ENCODE measurements at places on chromosomes 1 and 21.
A peak's percentile ranks its signal among the peaks of the same experiment; 100 is the strongest.

GRCh38 chr1:166839600-166840308 is 479 bp downstream of the POGK start:
- peak; percentile 64 for DNase-seq

- no peak for DNase-seq
Measured at GRCh38 chr1:218101409-218101808, 183.7 kb upstream of the RRP15 start.

DNA sequence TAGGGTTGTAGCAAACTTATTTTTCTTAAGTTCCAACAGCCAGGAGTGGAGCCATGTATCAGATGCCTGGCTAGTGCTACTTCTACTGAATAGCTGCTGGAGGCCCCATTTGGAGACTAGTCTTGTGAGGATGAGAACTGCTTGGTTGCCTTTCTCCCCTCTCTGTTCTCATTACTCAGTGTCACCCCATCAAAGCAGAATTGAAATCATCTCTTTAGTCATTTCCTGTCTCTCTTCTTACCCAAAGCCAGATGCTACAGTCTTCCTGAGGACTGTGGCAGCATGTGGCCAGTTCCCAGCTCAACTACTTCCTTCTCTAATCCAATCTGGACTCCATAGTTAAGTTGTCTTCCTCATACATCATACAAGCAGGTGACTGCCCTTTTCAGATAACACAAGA is 197.5 kb downstream of the BRINP2 start:
- DNase-seq = no peak

GRCh38 chr1:110674337-110675059 is at the start of gene KCNA3:
Gene KCNA3 (minus strand): TSS chr1:110674940. CDS start chr1:110674809, 131 bp downstream.
- peak; percentile 88 for DNase-seq

GRCh38 chr1:37174341-37174740 is 140.0 kb upstream of the GRIK3 start:
- DNase-seq = no peak

GRCh38 chr1:68421350-68421749 is 28.4 kb downstream of the RPE65 start:
- no peak for DNase-seq

GRCh38 chr1:36161641-36162531 is 5.9 kb downstream of the MAP7D1 start:
- DNase-seq = peak; percentile 61

DNA sequence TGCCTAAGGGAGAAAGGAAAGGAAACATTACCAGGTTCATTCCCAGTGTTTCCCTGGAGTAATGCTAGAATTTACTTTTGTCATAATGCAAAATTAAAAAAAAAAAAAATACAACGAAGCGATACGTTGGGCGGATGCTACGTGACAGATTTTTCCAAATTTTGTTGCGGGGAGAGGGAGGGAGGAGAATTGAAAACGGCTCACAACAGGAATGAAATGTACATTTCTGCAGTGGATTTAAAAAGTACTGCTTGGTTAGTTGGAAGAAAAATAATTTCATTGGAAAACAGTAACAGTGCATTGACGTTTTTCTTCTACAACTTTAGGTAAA is 157.5 kb downstream of the RUNX1 start:
- DNase-seq = no peak

- DNase-seq = no peak
Measured at GRCh38 chr1:5098981-5099385, 444.6 kb downstream of the AJAP1 start.

DNA sequence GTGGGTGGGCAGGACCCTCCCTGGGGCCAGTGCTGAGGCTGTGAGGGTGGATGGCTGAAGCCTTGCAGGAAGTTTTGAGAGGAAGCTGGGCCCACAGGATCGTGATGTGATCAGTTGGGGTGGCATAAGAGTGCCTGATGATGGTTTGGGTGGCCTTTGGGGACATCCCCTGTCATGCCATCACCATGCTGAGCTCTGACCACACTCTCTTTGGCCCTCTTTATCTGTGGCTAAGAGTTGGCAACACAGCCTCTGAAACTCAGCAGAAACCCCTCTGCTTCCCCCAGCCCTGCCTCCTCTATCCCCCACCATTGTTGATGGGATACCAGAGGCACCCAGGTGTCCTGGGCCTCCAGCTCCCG is 19.8 kb downstream of the MIIP start:
- DNase-seq = no peak

DNA sequence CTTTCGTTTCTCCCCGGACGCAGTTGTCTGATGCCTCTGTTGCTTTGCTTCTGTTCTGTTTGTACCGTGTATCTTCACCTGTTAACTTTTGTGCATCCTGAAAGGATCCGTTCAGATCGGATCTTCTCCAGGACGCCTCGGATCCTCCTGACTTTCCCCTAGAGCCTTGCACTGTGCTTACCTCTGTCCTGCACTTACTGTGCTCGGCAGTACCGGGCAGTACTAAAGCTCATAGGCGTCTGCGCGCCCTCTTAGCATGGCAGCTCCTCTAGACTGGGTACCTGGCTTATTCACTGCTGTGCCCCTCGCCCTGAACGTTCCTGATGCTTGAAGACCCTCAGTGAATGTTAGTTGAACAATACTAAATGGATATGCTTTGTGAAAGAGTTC is 934 bp downstream of the SCP2 start:
- DNase-seq = no peak

GRCh38 chr21:31087639-31088473 is 49.6 kb upstream of the KRTAP19-8 start:
- DNase-seq = no peak

- DNase-seq = no peak
Measured at GRCh38 chr1:51930329-51930728, 51.8 kb upstream of the NRDC start.

DNA sequence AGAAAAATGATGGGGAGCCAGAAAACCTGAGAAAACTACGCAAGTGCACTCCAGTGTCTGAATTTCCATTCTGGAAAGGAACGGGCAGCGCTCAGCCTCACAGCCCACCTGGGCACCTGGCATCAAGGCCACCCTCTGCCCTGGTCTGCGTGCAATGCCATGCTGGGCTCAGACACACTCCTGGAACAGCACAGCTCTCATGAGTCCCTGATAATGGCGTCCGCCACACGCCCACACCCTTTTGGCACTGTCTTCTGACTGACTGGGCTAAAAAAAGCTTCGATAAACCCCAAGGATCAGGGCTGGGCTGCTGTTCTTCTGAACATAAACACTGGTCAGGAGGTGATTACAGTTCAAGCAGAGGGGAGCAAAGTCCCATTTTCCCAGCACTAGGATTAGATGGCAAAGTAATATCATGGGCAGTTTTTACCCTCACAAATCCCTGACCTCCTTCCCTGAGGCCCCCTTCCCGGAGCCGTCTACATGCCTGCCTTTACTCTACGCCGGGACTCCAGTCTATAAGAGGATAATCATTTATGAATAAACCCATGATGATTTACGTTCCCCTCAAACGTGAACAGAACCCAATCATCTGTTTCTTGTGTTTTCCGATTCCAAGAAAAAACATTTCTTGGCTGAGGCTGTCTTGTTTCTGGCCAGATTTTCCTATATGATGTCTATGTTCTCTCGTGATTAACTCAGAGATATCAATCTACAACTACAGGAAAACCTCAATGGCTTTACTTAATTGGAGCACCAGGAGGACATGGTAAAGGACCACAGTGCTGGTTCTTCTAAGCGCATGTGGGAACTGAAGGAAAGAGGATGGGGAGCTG is 22.6 kb downstream of the RCAN1 start:
- no peak for DNase-seq

DNA sequence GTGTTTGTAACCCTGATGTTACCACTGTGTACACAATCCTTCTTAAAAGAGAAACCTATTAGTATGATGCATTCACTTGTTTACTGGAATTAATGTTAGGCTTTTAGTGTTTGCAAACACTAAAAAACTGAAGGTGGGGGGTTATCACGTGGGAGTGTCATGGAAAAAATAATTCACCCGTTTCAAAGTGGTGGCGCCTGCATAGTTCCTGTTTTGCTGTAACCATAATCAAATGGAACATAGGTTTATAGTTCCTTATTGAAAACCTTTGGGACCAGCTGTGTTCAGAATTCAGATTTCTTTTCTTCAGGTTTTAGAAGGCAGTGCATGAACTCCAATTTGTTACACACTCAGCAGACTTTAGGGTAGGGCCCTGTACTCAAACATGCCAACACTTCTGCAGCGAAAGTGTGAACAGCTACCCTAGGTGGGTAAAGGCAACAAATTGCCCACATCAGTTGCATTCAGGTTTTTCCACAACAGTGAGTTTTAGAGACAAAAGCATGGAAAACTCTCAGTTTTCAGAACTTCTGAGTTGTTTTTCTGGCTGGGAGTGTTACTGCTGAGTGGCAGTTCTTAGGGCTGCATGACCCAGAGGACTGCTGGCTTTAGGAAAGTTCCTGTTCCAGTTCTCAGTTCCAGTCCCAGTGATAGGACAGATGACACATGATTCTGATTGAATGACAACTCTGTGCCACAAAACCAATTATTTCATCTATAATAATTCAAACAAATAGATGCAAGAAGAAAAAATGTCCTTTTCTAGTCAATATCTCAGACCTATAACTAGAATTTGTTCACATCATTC is 29.1 kb upstream of the IVNS1ABP start:
- DNase-seq = no peak

DNA sequence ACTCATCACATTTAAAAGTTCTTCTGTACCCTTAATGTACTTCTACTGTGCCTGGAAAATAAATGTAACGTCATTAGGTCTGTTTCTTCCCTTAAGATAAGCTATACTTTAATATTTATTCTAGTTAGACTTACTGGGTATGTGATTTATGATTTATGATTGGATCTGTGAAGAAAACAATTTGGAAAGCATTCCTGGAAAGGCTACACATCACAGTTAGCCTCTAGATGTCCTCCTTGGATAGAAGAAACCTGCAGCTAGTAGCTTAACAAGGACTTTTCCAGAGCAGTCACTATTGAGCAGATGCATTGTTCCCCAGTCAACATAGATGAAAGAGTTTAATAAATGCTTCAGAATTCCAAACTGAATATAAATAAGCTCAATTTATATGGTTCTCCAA is 22.2 kb upstream of the ABL2 start:
- DNase-seq = peak; percentile 40

DNA sequence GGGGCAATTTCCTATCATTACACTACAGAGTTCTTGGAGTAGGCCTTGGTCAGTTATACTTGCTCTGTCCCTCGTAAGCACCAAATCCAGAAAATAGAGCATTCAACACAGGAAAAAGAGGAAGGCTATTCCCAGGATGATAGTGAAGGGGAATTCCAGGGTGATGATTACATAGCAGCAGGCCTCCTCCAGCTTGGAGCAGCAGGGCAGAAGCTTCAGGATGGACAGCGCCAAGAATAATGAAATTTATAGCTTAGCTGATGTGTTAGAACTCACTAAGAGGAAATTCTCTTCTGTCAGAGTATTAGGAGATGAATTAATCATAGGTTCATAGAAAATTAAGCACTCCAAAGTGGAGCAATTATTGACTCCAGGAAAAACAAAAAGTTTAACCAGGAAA is 10.8 kb upstream of the SMAP2 start:
- DNase-seq = no peak

DNA sequence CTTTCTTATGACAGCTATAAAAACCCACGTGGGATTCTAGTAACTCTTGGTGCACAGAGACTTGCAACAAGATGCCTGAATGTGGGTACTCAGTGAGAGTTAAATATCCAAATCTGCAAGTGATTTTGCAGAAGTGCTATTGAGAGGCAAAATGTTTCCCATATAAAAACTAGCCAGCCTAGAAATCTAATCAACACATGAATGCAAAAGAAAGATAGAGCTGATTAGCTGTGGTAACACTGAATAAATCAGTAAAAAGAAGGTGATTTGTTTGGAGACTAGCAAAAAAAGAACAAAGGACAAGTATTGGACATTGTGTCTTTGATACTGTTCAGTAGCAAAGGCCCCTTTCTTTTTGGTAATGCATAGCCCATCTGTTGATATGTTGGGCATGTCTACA is 213.7 kb upstream of the SGIP1 start:
- DNase-seq = no peak

DNA sequence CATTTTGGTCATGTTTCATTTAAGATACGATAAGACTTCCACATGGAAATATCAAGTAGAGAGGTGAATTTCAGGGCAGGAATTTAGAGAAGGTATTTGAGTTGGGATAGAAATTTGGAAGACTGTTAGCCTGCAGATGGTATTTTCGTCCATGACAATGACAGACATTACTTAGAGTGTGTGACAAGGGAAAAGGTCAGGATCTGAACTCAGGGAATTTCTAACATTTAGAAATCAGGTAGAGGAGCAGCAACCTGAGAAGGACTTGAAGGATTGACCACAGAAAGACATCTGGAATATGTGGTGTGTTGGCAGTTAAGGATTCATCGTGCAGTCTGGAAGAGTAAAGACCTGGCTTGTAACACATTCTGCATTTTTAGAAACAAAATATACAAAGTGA is 57.9 kb downstream of the RABGAP1L start:
- no peak for DNase-seq

GRCh38 chr1:17225140-17225539 is 20.2 kb downstream of the PADI1 start:
- DNase-seq = no peak

DNA sequence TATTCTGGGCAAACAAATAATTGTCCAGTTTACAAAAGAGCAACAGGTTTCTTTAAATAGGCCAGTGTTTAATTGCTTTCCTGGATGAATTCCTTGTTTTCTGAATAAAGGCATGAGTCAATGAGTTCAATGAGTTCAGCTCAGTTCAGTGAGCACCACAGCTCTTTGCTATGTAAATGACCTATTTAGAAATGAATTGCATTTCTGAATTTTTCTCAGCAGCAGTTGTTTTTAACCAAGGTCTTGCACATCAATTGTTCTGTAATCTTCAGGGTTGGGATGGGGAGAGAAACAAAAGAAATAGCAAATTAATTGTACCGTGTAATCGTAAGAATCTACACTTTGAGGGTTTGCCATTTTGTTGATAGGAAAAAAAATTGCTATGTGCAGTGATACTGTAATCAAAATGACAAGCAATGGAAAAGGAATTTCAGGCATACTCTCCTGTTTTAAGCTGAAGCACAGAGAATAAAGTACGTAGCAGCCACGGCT is 45.7 kb downstream of the MIS18A start:
- no peak for DNase-seq

DNA sequence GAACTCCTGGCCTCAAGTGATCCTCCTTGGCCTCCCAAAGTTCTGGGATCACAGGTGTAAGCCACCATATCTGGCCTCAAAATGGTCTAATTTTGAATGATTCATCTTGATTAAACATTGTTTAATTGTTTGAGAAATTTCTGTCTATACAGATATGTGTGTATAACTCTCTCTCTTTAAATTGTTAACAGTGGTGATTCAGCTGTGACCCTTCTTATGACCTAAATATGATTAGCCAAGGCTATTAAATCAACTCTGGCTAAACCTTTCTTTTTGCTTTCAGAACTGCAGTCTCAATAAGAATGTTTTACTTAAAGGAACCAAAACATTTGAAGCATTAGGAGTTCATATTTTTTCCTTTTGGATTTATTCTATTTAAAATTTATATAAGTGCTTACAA is 19.2 kb upstream of the B3GALT5 start:
- DNase-seq = no peak
